ENCODE measurements at places on chromosomes 12 and 14. TPM values are rescaled to one million over a fixed set of nuclear protein-coding genes. Genes with fewer than 3 reads are reported as not detected.

The ZCCHC8 gene
- 52.0 TPM for total RNA-seq

DNA sequence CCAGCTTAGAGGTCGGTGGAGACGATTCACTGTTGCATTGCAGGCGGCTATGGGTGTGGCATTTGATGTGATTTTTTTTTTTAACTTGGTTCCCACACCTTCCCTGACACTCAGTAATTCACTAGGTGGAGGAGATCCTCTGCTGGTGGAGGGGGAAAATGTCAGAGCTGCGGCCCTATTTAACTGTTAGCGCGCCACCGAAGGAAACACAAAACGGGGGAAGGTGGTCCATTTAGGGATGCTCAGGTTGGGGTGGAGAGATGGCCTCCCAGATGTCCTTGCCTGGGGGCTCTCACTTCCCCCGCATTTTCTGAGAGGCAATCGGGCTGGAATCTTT lies 4.3 kb upstream of the HOXC12 start:
- H3K36me3 ChIP-seq: no peaks in the 10 kb centered on the region
- H3K27ac ChIP-seq: no peak overlapping the region
- no peak for DNase-seq
- peaks cover 86% of the 10 kb centered on the region for H3K27me3 ChIP-seq
- H3K4me3 ChIP-seq: no peak overlapping the region

DNA sequence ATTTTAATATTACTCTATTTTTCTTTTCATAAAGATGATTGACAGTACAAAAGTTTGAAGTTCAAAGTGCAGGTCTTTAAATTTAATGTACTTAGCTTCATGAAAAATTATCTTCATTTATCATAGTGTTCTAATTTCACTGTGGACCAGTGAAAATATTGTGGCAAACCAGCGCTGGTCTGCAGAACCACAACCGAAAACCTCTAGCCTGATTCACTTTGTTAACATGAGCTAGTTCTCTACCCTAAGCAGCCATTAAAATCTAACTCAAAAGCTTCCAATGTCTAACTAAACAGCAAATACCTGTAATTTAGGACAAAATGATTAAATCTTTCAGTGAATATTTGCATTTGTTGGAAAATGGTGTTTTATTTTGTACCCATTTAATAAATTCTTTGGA lies 161.1 kb upstream of the TMTC2 start:
- no peak overlapping the region for H3K27ac ChIP-seq
- no peaks in the 10 kb centered on the region for H3K36me3 ChIP-seq
- DNase-seq: no peak
- no peak overlapping the region for H3K4me3 ChIP-seq

- no peak overlapping the region for H3K27ac ChIP-seq
- no peaks in the 10 kb centered on the region for H3K36me3 ChIP-seq
- H3K4me1 ChIP-seq: no peaks in the 10 kb centered on the region
- H3K27me3 ChIP-seq: no peaks in the 10 kb centered on the region
Measured at GRCh38 chr14:94121485-94121884, 7.9 kb downstream of the IFI27L2 start.

GRCh38 chr12:16271062-16271461 lies 6.4 kb downstream of the SLC15A5 start:
- H3K27me3 ChIP-seq: no peaks in the 10 kb centered on the region
- H3K36me3 ChIP-seq: no peaks in the 10 kb centered on the region
- H3K27ac ChIP-seq: no peak overlapping the region

- no peak for DNase-seq
- H3K4me3 ChIP-seq: no peak overlapping the region
- no peaks in the 10 kb centered on the region for H3K36me3 ChIP-seq
Measured at GRCh38 chr12:26044007-26044394, 80.8 kb downstream of the BHLHE41 start.

- no peak overlapping the region for H3K4me3 ChIP-seq
- H3K4me1 ChIP-seq: no peaks in the 10 kb centered on the region
- H3K36me3 ChIP-seq: no peaks in the 10 kb centered on the region
- H3K27me3 ChIP-seq: no peaks in the 10 kb centered on the region
Measured at GRCh38 chr14:95041477-95042020, 115.8 kb downstream of the DICER1 start.

- H3K27me3 ChIP-seq: no peaks in the 10 kb centered on the region
- H3K36me3 ChIP-seq: no peaks in the 10 kb centered on the region
- no peak overlapping the region for H3K4me3 ChIP-seq
- no peaks in the 10 kb centered on the region for H3K4me1 ChIP-seq
- no peak for DNase-seq
Measured at GRCh38 chr12:84919271-84919670, 6.7 kb upstream of the SLC6A15 start.

The CTSG gene
- total RNA-seq: not detected

All from CD4-positive, alpha-beta memory T cell (primary cell).